SK-N-SH (cell line): ENCODE measurements at places on chromosomes 16 and 17. TPM values are rescaled to one million over a fixed set of nuclear protein-coding genes. Genes with fewer than 3 reads are reported as not detected.

The VMO1 gene
- 0.76 and 1.3 TPM in 2 replicates for polyA plus RNA-seq

The KRTAP3-1 gene
- not detected in 2 replicates for polyA plus RNA-seq

The TBC1D3H gene
- polyA plus RNA-seq = not detected in 2 replicates

The GJD3 gene
- polyA plus RNA-seq = not detected in 2 replicates

The NPIPA3 gene
- polyA plus RNA-seq = 0.26 and 0.92 TPM in 2 replicates

The SMTNL2 gene
- polyA plus RNA-seq = not detected in 2 replicates

The PRSS33 gene
- polyA plus RNA-seq = not detected in 2 replicates

The ACBD4 gene
- 15.8 and 18.1 TPM in 2 replicates for polyA plus RNA-seq

The SSTR5 gene
- polyA plus RNA-seq = not detected in 2 replicates

The SULT1A2 gene
- 0.07 TPM in 1 of 2 replicates, not detected in the other for polyA plus RNA-seq

The CASKIN2 gene
- 5.2 and 6.5 TPM in 2 replicates for polyA plus RNA-seq

The SLC9A5 gene
- 4.1 and 5.8 TPM in 2 replicates for polyA plus RNA-seq

The KIF2B gene
- polyA plus RNA-seq = not detected in 2 replicates

The GAST gene
- polyA plus RNA-seq = not detected in 2 replicates

The NME3 gene
- 77.2 and 80.4 TPM in 2 replicates for polyA plus RNA-seq

The CCT6B gene
- 0.48 and 0.57 TPM in 2 replicates for polyA plus RNA-seq

The MYOCD gene
- not detected in 2 replicates for polyA plus RNA-seq

The EXOC3L1 gene
- 0.46 and 0.83 TPM in 2 replicates for polyA plus RNA-seq

The GNG13 gene
- polyA plus RNA-seq = not detected in 2 replicates

The SLC16A13 gene
- polyA plus RNA-seq = 2.5 and 3.9 TPM in 2 replicates

The CA10 gene
- not detected in 2 replicates for polyA plus RNA-seq

The SKAP1 gene
- not detected in 2 replicates for polyA plus RNA-seq

The ABCC3 gene
- polyA plus RNA-seq = 185 and 209 TPM in 2 replicates

The CASKIN1 gene
- 1.4 and 1.7 TPM in 2 replicates for polyA plus RNA-seq

The SRL gene
- polyA plus RNA-seq = not detected in 2 replicates

The CA5A gene
- polyA plus RNA-seq = not detected in 2 replicates

The TP53TG3F gene
- 0.02 and 0.47 TPM in 2 replicates for polyA plus RNA-seq

The MIEF2 gene
- 12.7 and 16.8 TPM in 2 replicates for polyA plus RNA-seq

The TP53TG3B gene
- polyA plus RNA-seq = 0.92 and 1.7 TPM in 2 replicates

The CHST5 gene
- 0.18 and 0.49 TPM in 2 replicates for polyA plus RNA-seq

The PDE6G gene
- polyA plus RNA-seq = 4.4 and 5.0 TPM in 2 replicates

The YBX2 gene
- polyA plus RNA-seq = 0.36 and 0.54 TPM in 2 replicates

The PDILT gene
- polyA plus RNA-seq = not detected in 2 replicates

The PMFBP1 gene
- polyA plus RNA-seq = 0.16 and 0.21 TPM in 2 replicates

The TPSG1 gene
- polyA plus RNA-seq = not detected in 2 replicates

The RCVRN gene
- not detected in 2 replicates for polyA plus RNA-seq

The POLG2 gene
- 18.0 and 20.1 TPM in 2 replicates for polyA plus RNA-seq

The IL17C gene
- polyA plus RNA-seq = 0.07 TPM in 1 of 2 replicates, not detected in the other

The IL34 gene
- polyA plus RNA-seq = 0.18 and 0.19 TPM in 2 replicates

The JMJD6 gene
- 20.1 and 23.3 TPM in 2 replicates for polyA plus RNA-seq

The DNAI2 gene
- polyA plus RNA-seq = not detected in 2 replicates
